ENCODE measurements at places on chromosomes 5 and 9.

DNA sequence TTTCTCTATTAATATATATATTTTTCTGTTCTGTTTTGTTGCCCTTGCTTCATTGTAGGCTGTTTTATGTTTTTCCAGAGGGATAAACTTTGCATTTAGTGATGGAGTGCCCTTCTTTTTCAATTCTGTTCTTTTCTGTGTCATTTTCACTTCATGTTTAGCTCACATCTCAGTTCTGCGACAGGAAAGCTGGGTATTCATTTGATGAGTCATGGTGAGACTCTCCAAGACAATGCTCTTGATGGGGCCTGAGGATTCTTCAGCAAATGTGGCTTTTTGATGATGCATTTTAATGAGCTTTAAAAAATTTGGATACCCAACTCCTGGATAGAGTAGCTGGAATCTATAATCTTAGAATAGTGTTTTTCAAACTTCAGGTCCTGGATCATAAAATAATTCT is 56.5 kb upstream of the SPATA31D4 start:
- DNase-seq, result no peak

DNA sequence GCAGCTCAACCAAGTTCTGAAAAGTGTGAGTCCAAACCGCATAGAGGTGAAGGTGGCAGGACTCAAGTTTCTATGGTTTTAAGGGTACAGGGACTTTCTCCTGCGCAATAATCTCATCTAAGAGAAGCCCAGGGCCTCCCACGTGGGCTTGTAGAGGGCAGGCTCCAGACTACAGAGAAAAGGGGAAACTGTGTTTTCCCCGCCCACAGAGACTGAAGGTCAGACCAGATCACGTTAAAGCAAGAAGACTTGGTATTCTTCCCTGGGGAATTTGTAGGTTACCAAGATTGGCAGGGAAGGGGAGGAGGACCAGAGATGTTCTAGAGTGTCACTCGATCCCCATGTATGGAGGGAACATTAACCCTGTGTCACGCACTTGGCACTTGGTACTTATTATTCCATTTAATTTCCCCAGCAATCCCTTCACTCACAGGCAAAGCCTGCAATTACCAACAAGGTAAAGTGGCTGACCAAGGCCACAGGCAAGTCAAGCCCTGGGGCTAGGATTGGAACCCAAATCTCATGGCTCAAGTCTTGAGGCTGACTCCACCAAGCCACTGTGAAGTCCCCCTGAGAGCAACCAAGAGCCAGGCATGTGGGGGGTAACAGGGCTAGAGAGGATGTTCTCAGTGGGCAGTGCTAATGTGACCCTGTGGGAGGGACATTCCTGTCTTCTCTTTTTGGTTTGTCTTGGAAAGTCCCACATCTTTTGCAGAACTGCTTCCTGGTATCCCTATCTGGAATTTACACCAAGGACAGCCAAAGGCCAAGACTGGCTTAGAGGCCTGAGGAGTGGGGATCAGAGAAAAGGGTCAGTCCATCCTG is 18.3 kb upstream of the NEK6 start:
- no peak for DNase-seq

DNA sequence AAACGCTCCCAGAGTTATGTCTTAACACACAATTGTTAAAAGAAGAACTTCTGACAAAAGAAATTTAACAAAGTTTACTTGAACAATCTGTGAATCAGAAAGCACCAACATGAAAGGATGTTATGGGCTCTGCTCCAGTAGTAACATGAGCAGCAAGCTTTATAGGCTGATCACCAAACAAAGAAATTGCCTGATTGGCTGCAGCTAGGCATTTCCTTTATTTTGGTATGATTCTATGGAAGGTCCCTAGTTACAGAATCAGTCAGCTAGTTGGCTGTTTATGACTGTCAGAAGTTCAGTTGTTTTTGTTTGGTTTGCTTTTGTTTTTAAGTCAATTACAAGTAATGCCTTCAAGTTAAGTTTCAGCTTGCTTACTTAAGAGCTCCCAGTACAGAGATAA is 102.4 kb upstream of the SMC2 start:
- no peak for DNase-seq

GRCh38 chr5:142821733-142822487 is 51.7 kb downstream of the ARHGAP26 start:
- DNase-seq, result no peak

GRCh38 chr5:38443390-38443789 is 113.1 kb downstream of the LIFR start:
- no peak for DNase-seq

DNA sequence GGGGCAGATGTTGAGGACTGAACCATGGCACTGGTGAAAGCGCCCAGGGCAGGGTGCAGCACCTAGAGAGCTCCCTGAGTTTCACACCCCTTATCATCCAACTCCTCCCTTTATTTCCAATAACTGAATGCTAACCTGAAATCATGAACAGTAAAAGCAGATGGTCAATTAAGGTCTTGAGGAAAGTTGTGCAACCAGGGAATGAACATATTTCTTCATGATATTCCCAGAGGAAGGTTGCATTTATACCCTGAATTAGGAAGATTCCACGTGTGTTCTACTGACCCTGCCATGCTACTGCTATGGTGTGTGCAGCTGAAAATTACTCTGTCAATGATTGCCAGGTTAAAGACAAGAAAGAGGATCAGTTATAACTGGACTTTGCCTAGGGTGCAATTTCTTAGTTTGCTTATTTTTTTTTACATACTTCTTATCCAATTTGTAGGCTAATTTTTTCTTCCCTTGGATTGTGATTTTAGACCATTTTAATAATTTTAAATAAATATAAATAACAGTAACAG is 319.8 kb downstream of the SEMA5A start:
- no peak for DNase-seq

DNA sequence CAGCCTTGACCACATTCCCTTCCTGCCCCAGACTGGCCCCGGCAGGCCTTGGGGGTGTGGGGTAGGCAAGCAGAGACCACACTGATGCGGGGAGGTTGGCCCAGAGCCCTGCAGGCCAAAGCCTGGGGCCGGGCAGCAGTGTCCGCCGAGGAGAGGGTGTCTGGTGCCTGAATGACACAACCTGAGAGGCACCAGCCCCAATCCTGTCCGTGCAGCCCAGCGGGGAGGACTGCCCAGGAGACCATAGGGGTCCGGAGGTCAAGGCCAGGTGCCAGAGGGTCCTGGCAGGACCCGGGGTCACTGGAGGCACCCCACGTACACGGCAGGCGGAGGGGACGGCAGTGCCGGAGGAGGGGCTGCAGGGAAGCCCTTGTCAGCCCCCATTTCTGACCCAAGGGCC is 5.6 kb upstream of the PTGDS start:
- DNase-seq, result no peak

- DNase-seq, result no peak
Observed at GRCh38 chr9:135098400-135099105, 11.1 kb downstream of the OLFM1 start.

- no peak for DNase-seq
Observed at GRCh38 chr5:180637962-180638680, 11.3 kb downstream of the FLT4 start.

DNA sequence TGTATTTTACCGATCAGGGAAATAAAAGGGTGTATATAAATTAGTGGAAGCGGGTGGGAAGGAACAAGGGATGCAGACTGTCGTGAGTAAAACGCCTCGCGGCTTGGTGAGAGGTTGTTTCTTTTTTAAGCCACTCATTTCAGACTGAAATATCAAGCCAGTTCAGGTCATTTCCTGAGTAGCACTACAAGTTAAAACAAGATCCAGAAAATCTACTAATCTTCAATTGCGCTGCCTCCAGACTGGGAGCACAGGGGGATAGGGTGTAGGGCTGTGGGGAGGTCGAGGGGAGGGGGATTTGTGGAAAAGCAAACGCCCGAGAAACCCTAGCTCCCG is 140.8 kb downstream of the TSSK1B start:
- no peak for DNase-seq

- no peak for DNase-seq
Observed at GRCh38 chr9:37036776-37037502, 2.9 kb upstream of the PAX5 start.

- DNase-seq, result no peak
Observed at GRCh38 chr5:17269201-17269600, 51.8 kb downstream of the BASP1 start.

GRCh38 chr5:124206540-124206939 is 539.9 kb downstream of the ZNF608 start:
- DNase-seq, result no peak

DNA sequence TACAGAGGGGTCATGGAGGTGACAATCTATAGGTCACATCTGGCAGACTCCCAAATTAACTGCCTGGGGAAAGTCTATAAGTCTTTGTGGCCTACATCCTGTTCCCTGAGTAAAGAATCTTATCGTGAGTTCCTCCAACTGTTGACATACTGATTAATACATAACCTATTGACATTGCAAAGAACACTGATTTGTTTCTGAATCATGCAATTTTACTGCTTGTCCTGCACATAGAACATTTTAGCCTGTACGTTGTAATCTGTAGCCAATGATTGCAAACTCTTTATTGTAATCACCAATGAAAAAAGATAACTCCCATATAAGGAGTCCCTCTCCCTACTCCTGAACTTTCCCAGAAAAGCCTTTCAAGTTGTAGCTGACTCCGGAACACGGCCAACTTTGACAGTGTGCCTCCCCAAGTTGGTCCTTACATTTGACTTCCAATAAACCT is 18.8 kb upstream of the OR2K2 start:
- DNase-seq, result no peak

- DNase-seq, result peak; percentile 79
Observed at GRCh38 chr5:177317959-177318377, 6.3 kb upstream of the MXD3 start.

GRCh38 chr9:130039528-130040147 is 3.4 kb downstream of the FNBP1 start:
- DNase-seq, result no peak

GRCh38 chr9:95058121-95058785 is 259.3 kb downstream of the FANCC start:
- no peak for DNase-seq

DNA sequence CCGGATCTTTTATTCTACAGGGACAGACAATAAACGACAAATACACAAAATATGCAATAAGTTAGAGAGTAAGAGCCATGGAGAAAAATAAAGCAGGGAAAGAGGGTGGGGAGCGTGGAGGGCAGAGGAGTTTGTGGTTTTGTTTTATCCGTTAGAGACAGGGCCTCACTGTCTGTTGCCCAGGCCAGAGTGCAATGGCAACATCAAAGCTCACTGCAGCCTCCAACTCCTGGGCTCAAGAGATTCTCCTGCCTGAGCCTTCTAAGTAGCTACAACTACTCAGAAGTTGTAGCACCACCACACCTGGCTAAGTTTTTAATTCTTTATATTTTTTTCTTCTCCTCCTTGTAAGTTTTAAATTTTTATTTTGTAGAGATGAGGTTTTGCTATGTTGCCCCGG is 54.5 kb upstream of the CTNNA1 start:
- DNase-seq, result no peak

DNA sequence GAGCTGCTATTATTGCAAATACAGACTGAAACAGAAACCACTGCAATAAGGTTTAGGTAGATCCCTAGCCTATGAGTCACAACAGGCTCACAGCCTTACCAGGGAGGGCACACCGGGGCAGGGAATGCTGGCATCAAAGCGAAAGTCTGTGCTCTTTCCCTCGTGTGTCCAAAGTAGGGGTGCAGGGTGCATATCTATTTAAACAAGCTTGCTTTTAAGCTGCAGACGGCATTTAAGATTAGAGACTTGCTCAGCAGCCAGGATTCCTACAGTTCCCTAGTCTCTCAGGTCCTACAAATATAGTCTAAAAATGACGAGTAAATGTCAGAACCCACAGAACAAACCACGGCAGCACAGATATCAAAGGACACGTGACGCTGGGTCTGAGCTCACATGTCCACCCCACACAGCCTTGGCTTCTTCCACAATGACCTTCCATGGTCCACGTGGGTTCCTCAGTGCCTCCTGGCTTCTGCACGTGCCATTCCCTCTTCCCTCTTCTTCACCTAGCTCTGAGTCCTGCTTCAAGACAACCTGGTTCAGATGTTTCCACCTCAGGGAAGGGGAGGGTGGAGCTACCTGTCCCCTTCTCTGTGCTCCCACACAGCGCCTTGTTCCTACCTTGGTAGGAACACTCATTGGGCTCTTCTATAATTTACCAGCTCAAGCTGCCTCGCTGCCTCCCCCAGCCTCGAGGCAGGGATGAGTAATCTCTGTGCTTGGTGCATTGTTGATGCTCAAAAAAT is 193.2 kb downstream of the MAPKAP1 start:
- DNase-seq, result no peak

DNA sequence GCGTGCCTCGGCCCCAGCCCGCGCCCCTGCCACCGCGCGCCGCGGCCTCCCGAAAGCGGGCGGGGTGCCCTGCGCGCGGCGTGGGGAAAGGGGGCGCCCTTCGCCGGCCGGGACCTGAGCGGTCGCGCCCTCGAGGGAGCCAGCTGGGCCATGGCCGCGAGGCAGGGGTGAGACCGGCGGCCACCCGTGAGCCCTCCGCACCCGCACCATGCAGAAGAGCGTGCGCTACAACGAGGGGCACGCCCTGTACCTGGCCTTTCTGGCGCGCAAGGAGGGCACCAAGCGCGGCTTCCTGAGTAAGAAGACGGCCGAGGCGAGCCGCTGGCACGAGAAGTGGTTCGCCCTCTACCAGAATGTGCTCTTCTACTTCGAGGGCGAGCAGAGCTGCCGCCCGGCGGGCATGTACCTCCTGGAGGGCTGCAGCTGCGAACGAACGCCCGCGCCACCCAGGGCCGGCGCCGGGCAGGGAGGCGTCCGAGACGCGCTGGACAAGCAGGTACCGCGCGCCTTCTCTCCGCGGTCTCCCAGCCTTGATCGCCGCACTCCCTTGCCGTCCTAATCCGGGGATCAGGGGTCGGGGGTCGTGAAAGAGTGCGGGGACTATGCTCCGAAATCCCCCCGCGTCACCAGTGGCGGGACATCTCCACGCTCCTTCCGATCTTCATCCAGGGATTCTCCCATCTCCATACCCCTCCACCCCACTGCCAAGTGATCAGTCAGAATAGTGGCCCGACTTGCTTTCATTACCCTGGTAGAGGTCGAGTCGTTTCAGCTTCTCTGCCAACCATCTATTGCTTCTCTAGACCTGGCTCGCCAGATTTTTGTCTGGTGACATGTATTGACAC is 590 bp downstream of the RASGRF2 start:
- peak; percentile 40 for DNase-seq

DNA sequence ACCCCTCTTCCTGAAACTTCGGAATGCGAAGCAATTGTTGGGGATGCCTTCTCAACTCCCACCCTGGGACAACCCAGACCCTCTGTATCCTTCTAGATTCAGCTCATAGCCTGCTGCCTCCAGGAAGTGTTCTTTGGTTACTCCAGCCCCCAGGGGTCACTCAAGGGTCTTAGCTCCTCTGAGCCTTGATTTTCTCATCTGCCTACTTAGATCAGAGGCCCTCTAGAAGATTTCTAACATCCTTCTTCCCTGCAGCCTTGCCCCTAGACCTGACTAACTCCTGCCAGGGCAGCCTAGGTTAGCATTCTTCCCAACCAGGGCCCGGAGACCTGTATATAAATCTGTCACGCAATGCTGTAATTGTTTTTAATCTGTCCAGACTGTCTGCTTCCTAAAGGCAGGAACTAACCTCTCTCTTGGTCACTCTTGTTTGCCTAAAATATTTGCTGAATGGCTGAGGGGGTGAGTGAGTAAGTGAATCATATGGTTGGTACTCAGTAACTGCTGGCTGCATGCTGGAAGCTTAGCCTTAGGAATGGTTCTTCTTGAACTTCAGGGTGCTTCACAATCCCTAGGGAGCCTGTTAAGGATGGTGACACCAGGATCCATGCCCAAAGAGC is 8.2 kb downstream of the GALNT10 start:
- no peak for DNase-seq

- DNase-seq, result no peak
Observed at GRCh38 chr5:179337796-179338676, 7.2 kb downstream of the ADAMTS2 start.

GRCh38 chr5:79093762-79094161 is 17.8 kb upstream of the BHMT start:
- no peak for DNase-seq
